Neural crest cell (in vitro differentiated cells): ENCODE measurements at places on chromosomes 6 and 20. TPM values are rescaled to one million over a fixed set of nuclear protein-coding genes. Genes with fewer than 3 reads are reported as not detected.

- no peak for DNase-seq
Observed at GRCh38 chr20:419556-420165, 11.6 kb downstream of the RBCK1 start.

DNA sequence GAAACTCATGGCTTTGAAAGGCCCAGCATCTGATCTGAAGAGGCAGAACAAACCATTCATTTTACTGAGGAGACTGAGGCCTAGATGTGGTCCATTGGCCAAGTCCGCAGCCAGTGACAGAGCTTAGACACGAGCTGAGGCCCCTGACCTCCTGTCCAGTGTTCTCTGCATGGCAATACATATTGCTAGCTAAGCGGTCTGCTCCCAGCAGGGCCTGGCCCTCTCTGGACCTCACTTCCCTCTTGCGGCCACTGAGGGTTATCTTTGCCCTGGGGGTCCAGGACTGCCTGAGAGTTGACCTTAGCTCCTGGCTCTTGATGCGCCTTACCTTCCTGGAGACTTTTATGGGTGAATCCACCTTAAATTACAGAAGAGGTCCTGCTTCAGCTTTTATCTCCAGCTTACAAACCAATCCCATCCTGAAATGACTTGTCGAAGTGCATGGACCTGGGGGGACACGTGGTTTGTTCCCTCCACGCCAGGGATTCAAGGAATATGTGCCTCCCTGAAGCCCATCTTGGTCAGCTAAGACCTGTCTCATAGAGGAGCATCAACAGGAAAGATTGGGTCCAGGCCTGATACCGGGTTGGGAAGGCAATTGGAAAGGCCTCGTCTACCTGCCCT, 75.6 kb downstream of the CNBD2 start:
- no peak for DNase-seq

- no peak for DNase-seq
Observed at GRCh38 chr6:34540841-34541240, 15.3 kb downstream of the SPDEF start.

DNA sequence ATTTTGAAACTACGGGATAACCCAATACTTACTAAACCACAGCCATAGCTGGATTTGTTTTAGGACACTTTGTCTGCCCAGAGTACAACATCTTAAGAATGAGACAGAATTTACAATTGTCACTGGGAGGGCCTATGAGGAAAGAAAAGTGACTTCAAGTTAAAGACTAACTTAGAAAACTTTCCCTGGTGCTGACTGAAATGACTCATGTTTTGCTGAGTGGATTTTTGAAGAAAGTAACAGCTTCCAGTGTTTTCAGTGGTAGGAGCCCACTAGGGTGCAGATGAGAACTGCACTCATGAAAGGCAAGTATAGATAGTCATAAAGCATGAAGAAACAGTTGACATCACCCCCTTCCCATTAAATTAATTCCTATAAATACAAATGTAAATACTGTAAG, 988.2 kb upstream of the MAP3K7 start:
- DNase-seq = no peak

- no peak for DNase-seq
Observed at GRCh38 chr6:34964564-34964963, 75.5 kb downstream of the ANKS1A start.

- no peak for DNase-seq
Observed at GRCh38 chr6:72769459-72770125, 147.7 kb downstream of the KCNQ5 start.

- no peak for DNase-seq
Observed at GRCh38 chr20:23232219-23232581, 118.4 kb upstream of the NXT1 start.

GRCh38 chr20:62760471-62760855, 35.8 kb upstream of the MRGBP start:
- no peak for DNase-seq

DNA sequence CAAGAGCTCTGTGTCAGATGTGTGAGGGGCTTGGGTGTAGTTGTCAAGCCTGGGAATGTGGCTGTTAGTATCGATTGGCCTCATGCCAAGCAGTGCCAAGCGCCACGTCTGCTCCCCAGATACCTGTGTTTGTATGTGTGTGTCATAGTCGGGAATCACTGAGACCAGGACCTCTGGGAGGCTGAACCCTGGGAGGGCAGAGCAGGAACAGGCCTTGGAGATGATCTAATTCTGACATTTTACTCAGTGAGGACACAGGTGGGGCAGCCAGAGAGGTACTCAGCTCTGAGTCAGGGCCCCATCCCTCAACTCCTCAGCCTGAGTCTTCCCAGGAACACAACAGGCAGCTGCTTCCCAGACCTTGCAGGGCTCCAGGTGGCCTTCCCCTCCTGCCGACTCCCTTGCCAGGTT, 51.2 kb upstream of the FANCE start:
- no peak for DNase-seq

DNA sequence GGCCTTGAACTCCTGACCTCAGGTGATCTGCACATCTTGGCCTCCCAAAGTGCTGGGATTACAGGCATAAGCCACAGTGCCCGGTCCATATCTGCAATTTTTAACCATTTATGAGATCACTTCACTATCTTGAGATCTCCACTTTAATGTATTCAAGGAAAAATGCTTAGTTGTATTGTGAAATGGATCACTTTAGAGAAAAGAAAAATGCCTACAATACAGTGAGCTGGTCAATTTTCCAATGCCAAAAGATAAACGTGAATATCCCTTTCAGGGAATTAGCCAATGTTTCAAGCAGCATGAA, 82.8 kb upstream of the ZNF217 start:
- DNase-seq = no peak

GRCh38 chr6:113920663-113921267, 50.2 kb downstream of the HDAC2 start:
- DNase-seq = no peak

GRCh38 chr6:33746036-33746600, 587 bp downstream of the IP6K3 start:
- no peak for DNase-seq

The GUCA1A gene
- total RNA-seq = 1.1 and 1.3 TPM in 2 replicates

The DUSP15 gene
- 13.5 and 13.7 TPM in 2 replicates for total RNA-seq
